Calu3 (cell line): ENCODE measurements at places on chromosomes 11 and 22. TPM values are rescaled to one million over a fixed set of nuclear protein-coding genes. Genes with fewer than 3 reads are reported as not detected.

The A4GALT gene
- total RNA-seq = 8.6 and 10.5 TPM in 2 replicates

The CATSPERZ gene
- 0.85 TPM in 1 of 2 replicates, not detected in the other for total RNA-seq

The VWCE gene
- 0.47 and 0.66 TPM in 2 replicates for total RNA-seq

DNA sequence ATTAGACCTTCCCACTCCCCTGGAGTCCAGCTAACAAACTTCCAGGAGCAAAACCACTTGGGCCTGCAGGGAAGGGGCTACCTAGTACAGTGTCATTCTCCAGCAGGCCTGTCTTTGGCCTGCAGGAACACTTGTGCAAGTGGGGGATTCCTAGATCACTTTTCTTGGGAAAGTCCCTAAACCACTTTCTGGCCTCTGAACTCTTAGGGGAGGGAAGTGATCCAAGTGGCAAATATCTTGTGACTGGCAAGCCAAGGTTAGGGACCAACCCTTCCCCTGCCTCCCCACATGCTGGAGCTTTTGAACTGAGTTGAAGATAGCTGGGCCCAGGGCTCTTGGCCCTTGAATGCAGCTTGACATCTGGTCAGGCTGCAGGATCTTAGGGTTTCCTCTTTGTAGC lies 17.2 kb downstream of the PPFIBP2 start:
- H3K27ac ChIP-seq = no peak overlapping the region
- peaks cover 3% of the 10 kb centered on the region for H3K4me1 ChIP-seq
- peaks cover 44% of the 10 kb centered on the region for H3K27me3 ChIP-seq
- no peaks in the 10 kb centered on the region for H3K36me3 ChIP-seq
- no peak overlapping the region for H3K4me3 ChIP-seq

- DNase-seq = no peak
- peaks cover 3% of the 10 kb centered on the region for H3K4me1 ChIP-seq
- peaks cover 8% of the 10 kb centered on the region for H3K36me3 ChIP-seq
- H3K27ac ChIP-seq = no peak overlapping the region
- H3K27me3 ChIP-seq = no peaks in the 10 kb centered on the region
These were observed 22.0 kb downstream of the MFNG start for GRCh38 chr22:37464181-37464580.

GRCh38 chr11:45974806-45975205 lies 52.4 kb downstream of the LARGE2 start:
- no peak for DNase-seq
- H3K27ac ChIP-seq = no peak overlapping the region
- H3K36me3 ChIP-seq = no peaks in the 10 kb centered on the region
- no peak overlapping the region for H3K4me3 ChIP-seq
